ENCODE measurements at places on chromosomes 13 and 19. TPM values are rescaled to one million over a fixed set of nuclear protein-coding genes. Genes with fewer than 3 reads are reported as not detected.

Gene CHAF1A
- 128 TPM for total RNA-seq

Gene CGB2
- total RNA-seq: not detected

Gene PBX4
- total RNA-seq: 4.6 TPM

Gene OR10H1
- not detected for total RNA-seq

Gene MISP3
- total RNA-seq: 3.9 TPM

DNA sequence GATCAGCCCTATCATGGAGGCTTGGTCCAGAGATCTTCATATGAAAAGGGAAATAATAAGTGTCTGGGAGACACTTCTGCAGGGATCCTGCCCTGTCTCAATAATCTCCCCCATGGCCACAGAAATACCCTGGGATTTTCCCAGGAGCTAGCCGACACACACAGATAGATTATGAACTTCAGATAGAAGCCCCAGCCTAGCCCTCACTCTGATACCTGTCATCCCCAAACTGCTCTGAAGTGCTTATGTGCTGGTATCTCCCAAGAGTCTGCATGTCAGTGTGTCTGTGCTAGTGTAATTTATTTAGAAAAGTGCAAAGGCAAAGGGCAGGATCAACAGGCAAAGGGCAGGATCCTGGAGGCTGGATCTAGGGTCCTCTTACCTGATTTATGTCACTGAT is 38.7 kb upstream of the ZNF766 start:
- no peak for DNase-seq

- no peak for DNase-seq
Observed at GRCh38 chr13:53200498-53201453, 172.2 kb downstream of the OLFM4 start.

DNA sequence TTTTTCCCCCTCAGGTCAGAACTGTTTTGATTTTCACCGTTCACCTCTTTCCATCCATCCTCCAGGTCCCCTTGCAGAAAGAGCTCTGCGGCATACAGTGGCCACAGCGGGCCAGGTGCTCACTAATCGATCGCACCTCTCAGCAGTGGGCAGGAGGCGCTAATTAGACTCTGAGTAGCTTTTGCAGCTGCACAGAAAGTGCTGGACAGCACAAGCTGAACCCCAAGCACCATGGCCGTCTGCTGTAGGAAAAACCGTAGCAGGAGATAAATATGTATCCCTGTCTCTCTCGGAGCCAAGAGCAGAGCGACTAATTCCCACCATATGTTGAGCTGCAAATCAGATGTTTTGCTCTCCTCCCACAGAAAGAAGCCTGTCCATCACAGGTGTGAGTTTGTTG is 54.4 kb downstream of the PEX11G start:
- DNase-seq: no peak

- DNase-seq: peak; percentile 45
Observed at GRCh38 chr19:49843265-49843664, 7.7 kb upstream of the PTOV1 start.

Measured in OCI-LY7 (cell line).